ENCODE measurements at places on chromosomes 16 and 17. TPM values are rescaled to one million over a fixed set of nuclear protein-coding genes. Genes with fewer than 3 reads are reported as not detected.

DNA sequence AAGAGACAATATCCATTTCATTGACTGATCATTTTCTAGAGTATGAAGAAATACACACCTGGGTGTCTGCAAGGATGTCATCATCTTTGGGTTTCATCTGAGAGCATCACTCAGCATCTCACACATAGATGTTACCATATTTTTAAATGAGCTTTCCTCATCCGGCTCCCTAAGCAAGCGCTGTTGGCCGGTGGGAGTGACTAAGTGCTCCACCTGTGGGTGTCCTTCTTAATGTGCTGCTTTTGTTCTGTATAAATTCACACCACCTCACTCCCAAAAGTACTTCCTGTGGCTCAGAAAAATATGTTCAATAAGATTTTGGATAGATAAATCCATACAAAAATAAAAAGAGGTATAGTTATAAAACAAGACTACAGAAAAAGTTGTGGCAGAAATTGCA is 7.4 kb downstream of the SSTR2 start:
- no peak for DNase-seq

DNA sequence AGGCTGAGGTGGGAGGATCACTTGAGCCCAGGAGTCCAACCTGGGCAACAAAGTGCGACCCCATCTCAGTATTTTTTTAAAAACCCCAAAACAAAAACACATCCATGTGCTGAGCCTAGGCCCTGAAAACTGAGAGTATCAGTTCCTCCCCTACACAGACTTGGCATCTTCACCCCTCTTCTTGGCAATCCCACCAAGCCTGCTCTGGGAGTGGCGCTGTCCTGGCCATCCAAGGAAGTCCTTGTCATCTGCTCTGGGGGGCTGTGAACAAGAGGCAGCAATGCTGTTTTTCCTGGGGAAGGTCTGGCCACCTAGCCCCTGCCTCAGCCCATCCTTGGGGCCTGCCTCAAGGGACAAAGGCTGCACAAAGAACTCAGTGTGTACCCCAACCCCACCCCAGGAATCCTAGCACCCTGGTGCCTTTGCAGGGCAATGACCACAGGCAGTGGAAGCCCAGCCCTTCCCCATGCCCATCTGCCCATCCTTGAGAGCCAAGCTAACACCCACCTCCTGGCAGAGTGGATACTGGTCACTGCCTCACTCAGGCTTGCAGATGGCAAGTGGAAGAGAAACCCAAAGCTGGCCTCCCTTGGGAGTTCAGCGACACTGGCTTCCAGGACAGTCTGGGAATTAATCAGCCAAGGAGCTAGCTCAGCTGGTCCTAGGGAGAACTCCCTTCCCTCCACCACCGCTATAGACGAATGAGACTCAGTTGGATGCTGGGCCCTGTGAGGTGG is 14.8 kb upstream of the GFOD2 start:
- DNase-seq: no peak

DNA sequence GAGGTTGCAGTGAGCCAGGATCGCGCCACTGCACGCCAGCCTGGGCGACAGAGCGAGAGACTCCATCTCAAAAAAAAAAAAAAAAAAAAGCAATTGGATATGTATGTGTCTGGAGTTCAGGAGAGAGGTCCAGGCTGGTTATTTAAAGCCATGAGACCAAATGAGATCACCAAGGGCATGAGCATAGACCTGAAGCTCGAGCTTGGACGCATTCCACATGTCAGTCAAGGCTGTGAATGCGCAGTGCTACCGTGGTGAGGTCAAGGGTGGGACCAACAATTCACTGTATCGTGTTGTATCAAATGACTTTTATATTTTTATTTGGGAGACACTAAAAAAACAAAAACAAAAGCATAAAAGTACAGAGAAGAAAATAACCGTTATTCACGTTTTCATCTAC is 29.1 kb upstream of the SPNS2 start:
- DNase-seq: no peak

The POLR3K gene
- total RNA-seq: 8.5 TPM

The MPP3 gene
- total RNA-seq: 23.9 TPM

Measured in spleen (tissue), 13 donors.